ENCODE measurements at places on chromosomes 7 and 10.

GRCh38 chr10:44415121-44415520 lies 30.2 kb upstream of the CXCL12 start:
- DNase-seq, result no peak

GRCh38 chr7:30143748-30144251 lies 9.0 kb downstream of the MTURN start:
- DNase-seq, result no peak

DNA sequence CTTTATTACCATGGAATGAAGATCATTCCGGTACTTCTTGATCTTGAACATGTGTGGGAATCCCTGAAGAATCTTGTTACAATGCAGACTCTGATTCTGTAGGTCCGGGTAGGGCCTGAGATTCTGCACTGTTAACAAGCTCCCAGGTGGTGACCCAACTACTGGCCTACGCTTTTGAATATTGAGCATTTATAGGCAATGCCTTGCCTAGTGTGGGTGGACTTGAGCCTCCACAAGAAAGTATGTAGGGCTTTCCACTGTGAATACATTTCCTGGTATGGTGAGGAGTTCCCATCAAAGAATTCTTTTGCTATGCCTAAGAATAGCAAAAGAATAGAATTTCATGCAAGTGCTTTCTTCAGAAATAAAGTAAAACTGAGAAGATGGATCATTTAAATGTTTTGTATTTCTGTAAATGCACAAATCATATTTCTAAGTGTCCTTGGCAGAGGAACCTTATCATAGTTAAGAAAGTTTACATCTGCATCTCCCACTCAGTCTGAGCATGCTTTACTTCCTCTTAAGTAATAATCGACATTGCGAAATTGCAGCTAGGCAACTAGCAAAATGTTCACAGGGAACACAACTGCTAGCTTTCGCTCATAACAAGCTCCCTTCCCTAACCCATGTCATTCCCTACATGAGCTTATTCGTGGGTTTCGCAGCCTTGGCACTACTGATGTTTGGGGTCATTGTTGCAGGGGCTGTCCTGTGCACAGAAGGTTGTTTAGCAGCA lies 71.4 kb downstream of the AHR start:
- DNase-seq, result peak; percentile 96

- DNase-seq, result no peak
Observed at GRCh38 chr7:158263964-158264748, 323.5 kb downstream of the PTPRN2 start.

GRCh38 chr10:126353666-126354065 lies 34.6 kb downstream of the ADAM12 start:
- no peak for DNase-seq

DNA sequence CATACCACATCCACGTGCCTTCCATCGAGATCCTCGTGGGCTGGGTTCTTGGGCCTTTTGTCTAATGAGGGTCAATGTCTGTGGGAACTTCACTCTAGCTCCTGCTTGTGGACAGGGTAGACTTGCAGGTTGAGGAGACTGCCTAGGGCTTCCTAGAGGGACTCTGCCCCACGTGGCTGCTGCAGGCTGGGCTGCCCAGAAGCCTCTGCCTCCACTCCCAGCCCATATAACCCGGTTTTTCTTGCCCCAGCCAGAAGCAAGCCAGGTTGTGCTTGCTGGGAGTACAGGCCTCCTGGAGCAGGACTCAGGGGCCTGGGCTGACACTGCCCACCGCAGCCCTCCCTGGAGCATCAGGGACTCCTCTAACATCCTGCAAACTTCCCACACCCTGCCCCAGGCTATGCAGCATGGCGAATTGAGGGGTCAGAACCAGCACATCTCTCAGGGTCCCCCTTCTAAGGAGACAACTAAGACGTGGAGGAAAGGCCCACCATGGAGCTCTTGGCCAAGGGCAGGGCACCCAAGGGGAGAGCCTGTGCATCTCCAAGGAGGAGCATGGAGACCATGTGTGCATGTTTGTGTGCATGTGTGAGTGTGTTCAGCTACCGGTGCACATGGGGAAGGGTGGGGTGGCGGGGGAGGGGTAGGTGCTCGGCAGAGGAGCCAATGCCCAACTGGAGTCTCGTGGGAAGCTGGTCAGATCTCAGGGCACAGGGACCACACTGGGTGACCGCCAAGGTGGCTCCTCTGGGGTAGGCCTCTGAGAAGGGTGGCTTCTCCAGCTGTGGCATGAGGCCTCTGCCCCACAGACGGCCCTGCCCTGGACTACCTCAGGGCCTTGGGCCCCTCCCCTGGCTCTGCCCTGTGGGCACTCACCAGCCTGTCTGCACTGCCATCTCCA lies 62.6 kb downstream of the RASGEF1A start:
- no peak for DNase-seq

DNA sequence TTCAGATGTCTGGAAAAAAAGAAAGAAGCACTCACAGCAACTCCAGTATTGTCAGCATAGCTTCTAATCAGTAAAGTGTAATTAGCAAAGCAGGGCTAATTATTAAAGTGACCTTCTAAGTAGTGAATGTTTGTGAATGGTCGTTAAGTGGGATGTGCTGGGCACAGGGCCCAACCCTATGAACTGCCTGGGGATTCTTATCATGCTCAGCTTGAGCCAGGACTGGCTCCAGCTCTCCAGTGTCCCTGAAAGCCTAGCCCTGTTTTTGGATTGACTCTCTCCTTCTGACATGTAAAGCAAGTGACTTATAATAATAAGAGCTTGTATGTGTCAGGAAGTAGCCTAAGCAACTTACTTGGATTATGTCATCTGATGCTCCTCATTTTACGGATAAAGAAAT lies 9.5 kb upstream of the TBX20 start:
- no peak for DNase-seq

DNA sequence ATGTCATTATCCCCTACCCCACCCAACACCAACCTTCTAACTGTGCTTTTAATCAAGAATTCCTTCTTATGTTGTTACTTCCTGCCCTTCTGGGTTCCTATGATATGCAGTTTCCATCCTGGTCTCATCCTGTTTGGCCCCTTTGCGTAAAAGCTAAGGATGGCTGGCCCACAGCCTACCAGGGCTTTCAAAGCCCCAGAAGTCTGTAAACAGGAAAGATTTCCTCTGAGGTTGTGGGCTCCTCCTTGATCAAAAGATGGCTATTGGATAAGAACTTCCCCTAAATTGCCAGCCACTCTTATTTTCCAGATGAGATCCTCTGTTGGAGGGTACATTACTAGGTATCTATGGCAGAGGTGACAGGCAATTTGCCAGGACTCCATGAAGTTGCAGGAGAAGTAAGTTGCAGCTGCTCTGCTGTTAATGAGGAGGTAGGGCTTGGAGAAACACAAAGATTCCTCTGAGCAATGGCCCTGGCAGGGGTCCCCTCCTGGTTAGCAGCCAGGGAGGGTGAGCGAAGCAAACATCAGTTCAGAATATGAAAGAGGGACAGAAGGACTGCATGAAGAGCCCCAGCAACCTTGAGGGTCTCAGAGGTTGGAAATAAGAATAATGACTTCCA lies 32.1 kb downstream of the NRP1 start:
- DNase-seq, result no peak

DNA sequence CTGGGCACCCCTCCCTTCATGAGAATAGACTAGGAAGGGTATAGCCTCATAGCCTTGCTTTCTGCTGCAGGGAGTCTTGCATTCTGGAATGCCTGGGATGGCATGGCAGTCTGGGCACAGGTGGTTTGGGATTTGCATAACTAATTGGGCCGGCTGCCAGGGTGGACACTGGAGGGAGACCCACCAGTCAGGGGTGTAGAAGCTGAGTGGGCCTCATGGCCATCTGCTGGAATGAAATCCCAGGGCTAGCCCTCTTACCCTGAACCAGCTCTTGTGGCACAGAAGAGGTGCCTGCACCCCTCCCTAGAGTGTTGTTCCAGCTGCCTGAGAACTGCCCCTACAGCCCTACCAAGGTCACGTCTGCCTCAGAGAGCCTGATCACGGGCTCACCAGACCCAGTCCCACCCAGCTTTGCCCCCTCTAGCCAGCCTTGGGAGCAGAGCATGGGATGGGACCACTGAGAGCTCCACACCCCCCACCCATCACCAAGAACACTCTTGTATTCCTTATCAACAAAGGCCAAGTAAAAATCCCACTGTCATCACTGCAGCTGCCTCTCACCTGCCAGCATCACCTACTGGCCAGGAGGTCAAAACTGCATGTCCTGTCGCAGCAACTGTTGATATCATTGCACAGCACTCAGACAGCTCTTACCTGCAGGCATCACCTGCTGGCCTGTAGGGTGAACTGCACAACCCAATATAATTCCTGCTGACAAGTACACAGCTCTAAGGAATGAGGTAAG lies 148.9 kb downstream of the ZEB1 start:
- no peak for DNase-seq

DNA sequence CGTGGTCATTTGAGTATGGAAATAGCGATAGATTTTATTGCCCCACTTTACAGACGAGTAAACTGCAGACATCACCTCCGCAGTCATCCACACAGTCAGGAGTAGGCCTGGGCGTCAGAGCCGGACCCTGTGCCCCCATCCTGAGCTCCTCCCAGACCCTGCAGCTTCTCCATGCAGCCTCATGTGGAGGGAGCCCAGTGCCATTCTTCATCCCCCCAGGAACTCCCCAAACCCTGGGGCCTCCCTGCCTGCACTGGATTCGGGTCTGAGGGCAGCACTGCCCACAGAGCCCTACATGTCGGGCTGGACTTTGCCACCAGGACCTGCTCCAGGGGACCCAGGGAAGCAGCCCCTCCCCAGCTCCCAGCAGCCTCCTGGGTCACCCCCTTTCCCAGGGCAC lies 100.8 kb downstream of the MKI67 start:
- DNase-seq, result no peak
